Activated naive CD4-positive, alpha-beta T cell treated with anti-CD3 and anti-CD28 coated beads, Interleukin-2, amount 50 U/mL, for 72 hours (primary cell): ENCODE measurements at places on chromosomes 13 and 19.

GRCh38 chr13:114279758-114280355, 1.5 kb upstream of the UPF3A start:
- no peak for DNase-seq

DNA sequence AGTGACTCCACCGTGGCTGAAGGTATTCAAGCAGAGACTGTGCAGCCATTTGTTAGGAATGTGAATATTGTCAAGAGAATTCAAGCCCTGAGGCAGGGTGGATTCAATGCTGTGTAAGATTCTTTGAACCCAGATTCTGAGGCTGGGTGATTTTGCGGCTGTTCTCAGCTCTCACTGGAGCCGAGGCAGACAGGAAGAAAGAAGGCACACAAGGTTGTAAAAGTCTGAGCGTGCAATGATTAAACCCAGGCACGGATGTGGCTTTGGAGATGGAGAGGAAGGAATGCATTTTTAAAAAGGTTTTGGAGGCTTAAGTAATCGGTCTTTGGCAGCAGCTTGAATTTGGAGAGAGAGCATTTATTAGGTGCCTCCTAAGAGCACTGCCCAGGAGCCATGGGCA, 187.9 kb downstream of the KATNAL1 start:
- no peak for DNase-seq

DNA sequence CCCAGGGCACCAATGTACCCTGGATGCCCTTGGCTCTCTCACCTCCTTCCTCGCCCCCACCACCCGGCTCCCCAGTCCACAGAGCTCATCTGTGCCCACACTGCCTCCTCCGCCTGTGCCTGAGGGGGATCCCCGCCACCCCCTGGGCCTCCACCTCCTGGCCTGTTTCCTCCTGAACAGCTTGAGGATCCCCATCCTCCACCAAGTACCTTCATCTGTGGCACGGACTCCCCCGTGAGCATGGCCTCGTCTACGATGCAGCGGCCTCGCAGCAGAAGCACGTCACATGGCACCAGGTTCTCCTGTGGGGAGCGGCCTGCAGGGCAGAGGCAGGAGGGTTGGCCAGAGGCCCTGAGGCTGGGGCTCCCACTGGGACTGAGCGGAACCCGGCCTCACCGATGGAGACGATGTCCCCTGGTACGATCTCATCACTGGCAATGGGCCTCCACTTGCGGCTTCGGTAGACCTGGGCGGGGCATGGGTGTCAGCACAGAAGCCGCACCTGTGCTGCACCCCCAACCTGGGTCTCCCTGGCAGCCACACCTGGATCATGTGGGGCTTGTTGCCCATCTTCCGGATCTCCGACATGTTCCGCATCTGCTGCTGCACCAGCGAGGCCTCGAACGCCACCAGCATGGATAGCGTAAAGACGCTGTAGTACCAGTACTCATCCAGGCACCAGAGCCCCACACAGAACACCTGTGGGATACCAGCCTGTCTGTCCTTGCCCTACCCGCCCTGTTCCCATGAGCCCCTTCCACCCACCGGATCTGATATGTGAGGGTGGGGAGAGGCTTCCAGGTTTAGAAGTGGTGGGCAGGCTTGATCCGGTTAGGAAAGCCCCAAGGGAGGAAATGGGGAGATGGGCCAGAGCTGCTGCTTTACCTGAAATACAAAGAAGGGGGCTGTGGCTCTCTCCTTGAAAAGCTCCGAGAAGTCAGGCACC, 6.8 kb downstream of the ATP13A1 start:
- DNase-seq = no peak

- no peak for DNase-seq
Measured at GRCh38 chr13:71771144-71771543, 95.9 kb downstream of the DACH1 start.

DNA sequence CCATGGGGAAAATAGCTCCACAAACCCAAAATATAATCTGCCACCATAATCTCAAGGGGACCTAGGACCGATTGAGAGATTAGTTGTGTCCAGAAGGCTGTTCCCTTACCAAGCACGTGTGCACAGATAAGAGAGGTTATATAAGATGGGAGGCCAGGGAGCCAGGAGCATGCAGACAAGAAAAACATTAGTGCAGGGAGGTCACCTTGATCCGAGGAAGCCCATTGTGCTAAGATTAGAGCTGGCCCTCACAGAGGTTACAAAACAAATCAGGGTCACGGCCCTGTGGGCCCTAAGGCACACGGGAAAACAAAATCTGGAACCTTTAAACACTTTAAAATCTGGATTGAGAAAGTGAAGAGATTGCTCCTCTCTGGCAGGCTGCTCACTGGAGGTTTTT, 37.7 kb downstream of the RGCC start:
- DNase-seq = no peak

- DNase-seq = no peak
Measured at GRCh38 chr19:12647490-12648071, 19.0 kb downstream of the MAN2B1 start.

DNA sequence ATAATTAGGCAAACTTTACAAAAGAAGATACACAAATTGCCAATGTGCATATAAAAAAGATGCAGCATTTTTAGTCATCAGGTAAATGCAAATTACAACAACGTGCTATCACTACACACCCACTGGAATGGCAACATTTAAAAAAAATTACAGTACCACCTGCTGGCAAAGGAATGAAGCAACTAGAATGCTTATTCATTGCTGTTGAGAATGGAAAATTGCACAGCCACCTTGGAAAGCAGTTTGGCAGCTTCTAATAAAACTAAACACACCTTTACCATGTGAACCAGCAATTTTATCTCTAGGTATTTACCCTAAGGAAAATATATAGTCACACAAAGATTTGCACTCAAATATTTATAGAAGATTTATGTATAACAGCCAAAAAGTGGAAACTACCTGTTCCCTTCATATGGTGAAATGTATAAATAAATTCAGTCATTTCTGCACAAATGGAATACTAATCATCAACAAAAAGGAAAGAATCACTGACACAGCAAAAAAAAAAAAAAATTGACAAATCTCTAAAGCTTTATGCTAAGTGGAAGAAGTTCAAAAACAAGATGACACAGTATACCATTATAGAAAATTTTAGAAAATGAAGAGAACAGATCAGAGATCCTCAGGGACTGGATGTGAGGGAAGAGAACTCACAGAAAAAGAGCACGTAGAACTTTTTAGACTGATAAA, 30.3 kb downstream of the OXGR1 start:
- no peak for DNase-seq
